ENCODE measurements at places on chromosomes 6 and 20. TPM values are rescaled to one million over a fixed set of nuclear protein-coding genes. Genes with fewer than 3 reads are reported as not detected.

The ID4 gene
- total RNA-seq: 31.9 TPM

The BTBD9 gene
- total RNA-seq: 10.3 TPM

The MUCL3 gene
- not detected for total RNA-seq

The APCDD1L gene
- total RNA-seq: not detected

The UBE2C gene
- total RNA-seq: 75.4 TPM

The MYL9 gene
- total RNA-seq: not detected

Measured in SK-MEL-5 (cell line).